ENCODE measurements at places on chromosomes 11 and 22. TPM values are rescaled to one million over a fixed set of nuclear protein-coding genes. Genes with fewer than 3 reads are reported as not detected.

The TSPAN32 gene
- 7.3 TPM for total RNA-seq

The CWF19L2 gene
- 28.7 TPM for total RNA-seq

DNA sequence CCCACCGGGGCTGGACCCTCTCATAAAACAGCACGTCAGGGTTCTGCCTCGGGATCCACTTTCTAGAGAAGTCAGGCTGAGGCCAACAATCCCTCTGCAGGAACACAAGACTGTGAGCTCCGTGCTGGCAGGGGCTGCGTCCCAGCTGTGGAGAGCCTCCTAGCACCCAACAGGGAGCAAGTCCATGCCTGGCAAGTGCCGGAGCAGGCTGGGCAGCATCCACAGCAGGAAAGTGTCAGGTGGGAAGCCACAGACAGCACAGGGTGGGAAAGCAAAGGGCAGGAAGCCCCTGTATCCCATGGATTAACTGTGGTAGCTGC, 682.3 kb downstream of the TBC1D22A start:
- DNase-seq, result no peak

DNA sequence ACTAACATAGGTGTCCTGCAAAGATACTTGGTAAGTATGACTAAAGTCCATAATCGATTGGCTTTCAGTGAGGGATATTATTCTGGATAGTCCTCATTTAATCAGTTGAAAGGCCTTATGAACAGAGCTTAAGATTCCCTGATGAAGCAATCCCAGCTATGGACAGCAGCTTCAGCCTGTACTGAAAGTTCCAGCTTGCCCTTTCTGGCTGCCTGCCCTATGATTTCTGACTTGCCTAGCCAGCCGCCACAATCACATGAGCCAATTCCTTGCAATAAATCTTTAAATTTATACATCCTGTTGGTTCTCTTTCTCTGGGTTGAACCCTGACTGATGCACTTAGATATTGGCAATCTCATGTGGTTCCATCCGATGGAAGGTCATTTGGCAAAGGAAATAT, 759.0 kb upstream of the API5 start:
- no peak for DNase-seq

The UBQLNL gene
- 1.5 TPM for total RNA-seq

- no peak for DNase-seq
Measured at GRCh38 chr11:79182794-79183193, 258.0 kb downstream of the TENM4 start.

GRCh38 chr22:27173530-27173929, 516.1 kb downstream of the MIAT start:
- DNase-seq, result no peak

DNA sequence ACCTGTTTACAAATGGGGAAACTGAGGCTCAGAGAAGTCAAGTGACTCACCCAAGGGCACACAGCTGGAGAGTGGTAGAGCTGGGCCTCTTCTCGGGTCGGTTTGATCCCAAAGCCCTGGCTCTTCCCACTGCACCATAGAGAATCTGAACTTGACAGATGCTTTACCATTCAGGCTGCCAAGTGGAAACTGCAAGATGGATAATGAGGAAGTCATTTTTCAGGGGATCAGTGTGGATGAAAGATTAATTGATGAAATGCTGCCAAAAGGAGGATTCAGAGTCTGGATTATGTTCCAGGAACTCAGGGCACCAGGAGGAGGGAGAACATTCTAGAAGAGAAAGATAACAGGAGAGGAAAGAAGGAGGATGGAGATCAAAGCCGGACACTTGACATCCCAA, 185.9 kb upstream of the ZBED5 start:
- DNase-seq, result no peak

GRCh38 chr11:105109855-105110687, 29.5 kb downstream of the CARD18 start:
- DNase-seq, result no peak

The MAJIN gene
- not detected for total RNA-seq

DNA sequence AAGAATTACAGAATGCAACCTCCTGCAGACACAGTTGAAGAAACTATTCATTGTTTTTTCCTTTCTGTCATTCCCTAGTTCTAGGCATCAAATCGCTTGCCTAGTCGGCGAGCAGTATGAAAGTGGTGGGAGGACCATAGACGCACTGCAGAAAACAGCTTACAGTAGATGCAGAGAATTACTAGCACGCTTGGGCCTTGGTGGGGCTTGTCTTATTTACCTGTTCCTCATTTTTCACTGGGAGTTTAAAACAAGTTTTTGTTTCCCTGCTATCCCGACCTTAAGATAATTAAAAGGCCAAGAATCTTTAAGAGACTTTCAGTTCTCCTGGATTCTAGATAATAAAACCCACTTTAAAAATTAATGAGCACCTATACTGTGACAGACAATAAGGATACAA, 713 bp upstream of the ARL14EP start:
- no peak for DNase-seq

- no peak for DNase-seq
Measured at GRCh38 chr11:69253028-69253427, 40.9 kb upstream of the MYEOV start.

DNA sequence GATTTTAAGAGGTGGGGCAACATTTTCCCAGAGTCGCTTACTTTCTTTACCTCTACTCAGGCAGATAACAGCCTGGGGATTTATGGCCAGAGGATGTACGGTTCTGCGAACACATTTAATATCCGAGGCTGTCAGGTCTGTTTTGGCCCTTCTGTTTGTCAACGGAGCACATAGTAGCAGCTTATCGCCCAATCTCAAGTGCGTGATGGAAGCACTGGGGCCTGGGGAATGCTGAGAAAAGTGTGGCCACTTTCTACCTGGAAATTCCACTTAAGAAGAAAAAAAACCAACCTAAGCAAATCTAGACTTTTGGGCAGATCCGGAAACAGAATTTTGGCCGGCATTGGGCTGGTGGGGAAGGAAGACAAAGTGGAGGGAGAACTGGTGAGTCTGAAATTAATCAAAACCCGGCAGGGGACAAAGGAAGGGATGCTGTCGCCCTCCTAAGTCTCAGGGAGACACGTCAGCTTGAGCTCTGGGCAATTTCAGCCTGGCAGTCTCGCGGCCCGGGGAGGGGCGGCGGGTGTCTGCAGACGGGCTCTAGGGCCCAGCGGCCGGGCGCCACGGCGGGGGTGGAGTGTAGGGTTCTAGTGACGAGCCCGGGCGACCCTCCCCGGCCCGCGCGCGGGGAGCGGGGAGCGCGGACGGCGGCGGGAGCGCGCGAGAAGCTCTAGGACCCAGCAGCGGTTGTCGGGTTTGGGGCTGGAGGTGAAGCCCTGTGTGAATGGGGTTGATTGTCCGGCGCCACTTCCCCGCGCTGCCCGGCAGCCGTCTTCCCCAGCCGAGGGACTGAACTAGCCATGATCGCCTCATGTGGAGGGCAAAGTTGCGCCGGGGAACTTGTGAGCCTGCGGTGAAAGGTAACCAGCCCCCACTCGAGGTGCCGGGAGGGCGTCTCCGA, at the start of gene AMOTL1:
AMOTL1 (plus strand) TSS at position 656 of the 901 bp plus-strand sequence; CDS start at position 812, 156 bp downstream.
- DNase-seq, result peak; percentile 94

DNA sequence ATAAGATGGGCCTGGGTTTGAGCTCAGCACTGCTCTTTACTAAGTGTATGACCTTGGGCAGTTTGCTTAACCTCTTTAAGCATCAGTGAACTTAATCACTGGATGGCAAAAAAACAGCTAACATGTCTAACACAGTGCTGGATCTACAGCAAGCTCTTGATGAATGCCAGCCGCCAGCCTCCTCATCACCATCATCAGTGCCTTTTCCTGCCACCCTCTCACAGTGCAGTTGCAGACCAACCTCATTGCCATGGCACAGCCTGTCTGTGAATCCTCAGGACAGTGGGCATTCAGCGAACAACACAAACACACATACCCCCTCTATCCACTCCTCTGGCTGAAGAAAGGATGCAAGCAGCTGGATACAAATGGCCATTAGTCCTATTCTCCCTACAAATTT, 133.0 kb downstream of the OPCML start:
- no peak for DNase-seq

The KCTD14 gene
- total RNA-seq, result 4.0 TPM

The DBX1 gene
- not detected for total RNA-seq

The OR56A1 gene
- total RNA-seq, result 0.13 TPM

DNA sequence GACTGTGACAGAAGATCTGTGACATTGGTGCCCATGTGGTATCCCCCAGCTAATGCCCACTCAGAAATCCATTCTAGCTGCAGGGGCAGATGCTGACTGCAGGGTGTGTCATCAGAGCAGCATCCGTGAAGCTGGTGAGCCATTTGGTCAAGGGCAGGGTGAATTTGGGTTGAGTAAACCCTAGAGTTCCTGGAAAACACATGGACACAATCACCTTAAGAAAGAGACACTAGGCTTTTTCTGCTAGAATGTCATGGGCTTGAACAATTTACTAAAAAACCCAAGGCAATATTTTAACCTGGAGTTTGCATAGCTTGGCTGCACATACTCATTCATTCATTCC, 100.0 kb downstream of the ADAMTS15 start:
- no peak for DNase-seq

- DNase-seq, result peak; percentile 55
Measured at GRCh38 chr11:16779436-16779835, 41.0 kb downstream of the C11orf58 start.

GRCh38 chr11:120668537-120668936, 157.0 kb downstream of the GRIK4 start:
- no peak for DNase-seq

DNA sequence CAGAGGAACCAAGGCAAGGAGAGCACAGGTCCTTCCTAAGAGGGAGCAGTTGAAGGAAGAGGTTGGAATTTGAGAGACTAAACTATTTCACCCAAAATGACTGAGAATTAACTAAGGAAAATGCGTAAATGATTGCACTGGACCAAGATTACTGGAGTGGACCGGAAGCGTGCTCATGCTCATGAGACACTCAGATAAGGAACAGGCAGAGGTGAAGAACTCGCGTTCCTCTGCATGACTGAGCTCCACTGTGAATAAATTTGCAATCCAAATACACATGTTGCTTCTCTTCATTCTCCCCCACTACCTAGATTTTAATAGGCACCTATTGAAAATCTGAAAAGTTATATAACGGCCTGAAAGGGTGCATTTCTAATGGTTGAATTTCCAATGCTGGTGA, 207.0 kb downstream of the KIRREL3 start:
- DNase-seq, result no peak

- no peak for DNase-seq
Measured at GRCh38 chr11:70695086-70695960, 297.0 kb downstream of the CTTN start.

The CFAP300 gene
- 4.8 TPM for total RNA-seq

- DNase-seq, result no peak
Measured at GRCh38 chr22:23137468-23137867, 4.3 kb downstream of the RSPH14 start.

DNA sequence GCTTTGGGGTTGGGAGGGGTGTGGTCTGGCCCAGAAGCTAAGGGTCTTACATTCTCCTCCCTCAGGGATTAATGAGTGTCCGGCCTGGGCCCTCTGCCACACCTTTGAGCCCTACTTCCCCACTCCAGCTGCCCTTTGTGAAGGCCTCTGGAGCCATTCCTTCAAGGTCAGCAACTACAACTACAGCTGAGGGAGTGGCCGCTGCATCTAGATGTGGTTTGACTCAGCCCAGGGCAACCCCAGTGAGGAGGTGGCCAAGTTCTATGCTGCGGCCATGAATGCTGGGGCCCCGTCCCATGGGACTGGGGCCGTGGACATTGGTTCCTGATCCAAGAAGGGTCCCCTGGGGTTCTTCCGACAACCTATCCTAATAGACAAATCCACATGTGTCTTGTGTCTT, 14.3 kb upstream of the FOLR1 start:
- no peak for DNase-seq

The TMEM191C gene
- 1.4 TPM for total RNA-seq

The SLC22A12 gene
- total RNA-seq, result not detected

The MIAT gene
- total RNA-seq, result 2.7 TPM

DNA sequence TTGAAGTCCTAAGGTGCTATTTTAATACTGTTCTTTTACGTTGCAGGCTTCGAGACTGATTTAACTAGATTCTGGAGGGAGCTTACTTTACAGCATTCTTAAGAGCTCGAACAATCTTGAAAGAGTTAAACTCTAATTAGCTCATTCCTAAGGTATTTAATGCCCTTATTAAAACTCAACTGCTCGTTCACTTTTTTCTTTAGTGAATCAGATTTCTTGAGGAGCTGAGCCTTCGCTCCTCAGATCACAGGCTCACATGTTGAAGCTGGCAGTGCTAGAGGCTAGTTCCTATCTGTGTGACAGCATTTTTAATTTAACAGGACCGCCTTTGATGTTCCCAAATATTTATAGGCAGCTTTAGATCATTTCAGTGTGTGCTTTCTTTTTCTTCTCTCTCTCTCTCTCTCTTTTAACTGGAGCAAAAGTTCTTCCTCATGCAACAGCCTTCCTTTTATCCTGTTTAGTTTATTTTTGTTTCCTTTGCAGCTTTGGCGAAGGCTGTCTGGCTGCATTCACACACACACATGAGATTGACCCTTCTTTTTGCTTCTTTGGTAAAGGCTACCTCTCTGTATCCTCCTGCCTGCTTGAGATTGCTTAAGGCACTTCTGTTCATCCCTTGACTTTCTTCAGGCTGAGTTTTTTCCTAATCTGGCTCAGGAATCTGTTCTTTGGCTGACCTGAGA, 21.0 kb downstream of the ZNRF3 start:
- no peak for DNase-seq

DNA sequence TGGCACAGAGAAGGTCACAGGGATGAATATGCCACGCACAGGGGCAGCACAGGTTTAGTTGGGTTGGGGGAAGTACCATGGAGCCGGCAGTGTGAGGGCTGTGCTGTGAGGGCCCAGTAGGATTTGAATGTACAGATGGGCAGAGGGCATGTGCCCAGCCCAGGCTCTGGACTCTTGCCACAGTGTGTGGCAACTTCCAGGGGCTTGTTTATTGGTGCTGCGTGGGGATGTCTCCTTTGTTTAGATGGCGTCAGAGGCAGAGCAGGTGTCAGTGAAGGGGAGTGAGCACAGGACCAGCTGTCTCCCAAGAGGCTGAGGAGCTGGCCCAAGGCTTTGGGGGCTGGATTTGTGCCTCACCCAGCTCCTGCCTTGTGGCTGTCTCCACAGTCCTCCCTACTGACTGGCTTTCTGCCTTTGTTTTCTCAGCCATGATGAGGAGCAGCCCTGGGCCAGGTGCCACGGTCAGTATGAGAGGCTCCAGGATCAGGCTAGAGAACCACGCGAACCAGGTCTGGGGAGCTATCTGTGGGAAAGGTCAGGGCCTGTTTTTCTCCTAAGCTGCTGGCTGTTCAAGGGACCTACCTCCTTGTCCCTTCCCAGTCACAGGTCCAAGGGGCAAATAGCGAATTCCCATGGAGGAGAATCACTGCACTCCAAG, 21.9 kb downstream of the SUN2 start:
- no peak for DNase-seq

GRCh38 chr22:48739348-48740085, 1088.2 kb downstream of the BRD1 start:
- peak; percentile 47 for DNase-seq

Data from sciatic nerve (tissue), 2 donors.